ENCODE measurements at places on chromosomes 16 and 17.

- DNase-seq, result no peak
Observed at GRCh38 chr16:27406511-27407128, 4.6 kb downstream of the IL21R start.

GRCh38 chr17:81939881-81940385, 2.8 kb upstream of the PYCR1 start:
- no peak for DNase-seq

DNA sequence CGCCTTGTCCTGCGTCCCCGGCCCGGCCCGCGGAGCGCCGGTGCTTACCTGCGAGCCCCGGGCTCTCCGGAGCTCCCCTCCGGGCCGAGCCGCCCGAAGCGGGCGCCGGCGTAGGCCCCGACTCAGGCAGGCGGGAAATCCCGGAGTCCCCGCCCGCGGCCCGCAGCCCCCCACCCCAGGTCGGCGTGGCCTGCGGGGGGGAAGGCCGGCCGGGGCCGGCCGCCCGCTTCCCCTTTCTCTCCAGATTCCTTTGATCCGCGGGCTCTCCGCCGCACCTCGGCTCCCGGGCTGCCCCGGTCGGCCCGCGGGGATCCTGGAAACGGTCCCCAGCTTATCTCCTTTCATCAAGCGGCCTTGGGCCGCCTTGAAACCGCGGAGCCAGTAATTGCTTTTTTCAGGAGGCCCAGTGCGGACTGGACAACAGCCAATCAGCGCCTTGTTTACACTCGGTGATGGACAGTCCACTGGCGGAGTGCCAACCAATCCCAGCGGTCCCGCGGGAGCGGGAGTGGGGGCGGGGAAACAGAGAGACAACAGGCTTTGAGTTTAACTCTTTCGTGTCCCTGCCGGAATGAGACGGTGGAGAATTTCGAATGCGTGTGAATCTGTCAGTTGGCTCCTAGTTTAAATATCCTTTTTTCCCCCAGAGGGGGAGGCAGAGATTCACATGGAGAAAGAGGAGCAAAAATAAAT, 1.4 kb upstream of the BAHCC1 start:
- DNase-seq, result peak; percentile 22

- no peak for DNase-seq
Observed at GRCh38 chr16:63981639-63982038, 1140.2 kb downstream of the CDH11 start.

GRCh38 chr17:65956814-65957213, 235.1 kb downstream of the CEP112 start:
- no peak for DNase-seq

- no peak for DNase-seq
Observed at GRCh38 chr16:57755061-57755684, 19.6 kb downstream of the KATNB1 start.

- no peak for DNase-seq
Observed at GRCh38 chr16:4795181-4795827, at the start of gene SMIM22. SMIM22 (plus strand) TSS chr16:4795369; CDS start chr16:4795735, 366 bp downstream.
